Mesenteric fat pad (tissue), 1 donor: ENCODE measurements at places on chromosomes 6 and 20.
A peak's percentile ranks its signal among the peaks of the same experiment; 100 is the strongest.

GRCh38 chr20:20492521-20493332, 124.8 kb downstream of the INSM1 start:
- DNase-seq: no peak

DNA sequence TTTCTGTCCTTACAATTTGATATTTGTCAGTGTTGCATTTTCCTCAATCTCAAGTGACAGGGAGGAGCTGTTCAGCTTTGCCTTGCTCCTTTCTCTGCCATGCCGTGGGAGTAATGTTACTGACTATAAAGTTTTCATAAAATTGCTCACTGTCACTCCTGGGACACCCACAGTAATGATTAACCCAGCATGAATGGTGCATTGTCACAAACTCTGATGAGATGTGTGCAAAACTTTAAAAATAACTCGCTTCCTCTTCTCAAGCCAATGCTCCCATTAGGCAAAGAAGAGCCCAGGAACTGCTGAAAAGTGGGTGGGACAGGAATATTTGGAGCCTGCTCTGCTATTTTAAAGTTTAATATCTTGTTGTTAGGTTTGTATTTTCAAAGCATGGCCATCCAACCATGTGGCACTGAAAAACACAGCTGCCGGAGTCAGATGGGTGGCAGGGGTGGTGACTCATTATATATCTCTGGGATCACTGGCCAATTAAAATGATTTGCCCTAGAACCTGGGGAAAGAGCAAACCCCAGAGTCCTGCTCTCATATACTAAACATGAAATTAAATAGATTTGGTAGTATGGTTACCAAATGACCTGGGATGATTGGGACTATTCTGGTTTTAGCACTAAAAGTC, 260.1 kb downstream of the BTBD3 start:
- DNase-seq: no peak

GRCh38 chr20:37231947-37232630, 29.5 kb downstream of the GHRH start:
- DNase-seq: no peak

GRCh38 chr6:40406175-40406574, 181.0 kb downstream of the LRFN2 start:
- DNase-seq: no peak

DNA sequence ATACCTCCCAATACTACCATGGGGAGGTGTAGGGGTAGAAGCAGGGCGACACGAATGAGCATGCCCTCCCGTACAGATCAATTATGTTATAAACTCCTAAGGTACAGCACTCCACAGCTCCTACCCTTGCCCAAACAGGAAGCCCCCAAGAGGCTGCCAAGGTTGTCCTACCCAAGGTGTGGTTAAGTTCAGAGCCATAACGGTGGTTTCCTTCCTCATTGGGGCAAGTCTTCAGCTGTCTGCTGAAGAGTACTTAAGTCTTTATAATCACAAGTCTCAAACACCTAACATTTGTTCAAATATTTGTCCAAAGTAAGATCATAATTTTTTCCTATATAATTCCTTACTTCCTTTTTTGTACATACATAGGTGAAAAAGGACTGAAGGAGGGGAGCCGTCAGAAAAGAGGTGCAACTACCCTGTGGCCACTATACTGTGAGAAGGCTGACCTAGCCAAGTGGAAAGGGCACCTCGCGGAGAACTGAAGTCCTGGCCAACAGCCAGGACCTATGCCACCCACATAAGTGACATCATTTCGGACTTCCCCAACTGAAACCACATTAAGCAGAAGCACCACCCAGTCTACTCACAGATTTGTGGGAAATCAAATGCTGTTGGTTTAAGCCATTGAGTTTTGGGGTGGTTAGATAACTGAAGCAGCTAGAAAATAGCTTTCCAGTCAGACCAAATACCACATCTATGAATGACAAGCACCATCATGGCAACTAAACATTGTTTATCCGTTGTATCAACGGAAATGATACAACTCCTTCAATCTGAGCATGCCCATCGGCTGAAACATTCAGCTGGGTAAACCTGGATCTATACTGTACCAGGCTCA, 2.9 kb upstream of the RAB22A start:
- DNase-seq: no peak

DNA sequence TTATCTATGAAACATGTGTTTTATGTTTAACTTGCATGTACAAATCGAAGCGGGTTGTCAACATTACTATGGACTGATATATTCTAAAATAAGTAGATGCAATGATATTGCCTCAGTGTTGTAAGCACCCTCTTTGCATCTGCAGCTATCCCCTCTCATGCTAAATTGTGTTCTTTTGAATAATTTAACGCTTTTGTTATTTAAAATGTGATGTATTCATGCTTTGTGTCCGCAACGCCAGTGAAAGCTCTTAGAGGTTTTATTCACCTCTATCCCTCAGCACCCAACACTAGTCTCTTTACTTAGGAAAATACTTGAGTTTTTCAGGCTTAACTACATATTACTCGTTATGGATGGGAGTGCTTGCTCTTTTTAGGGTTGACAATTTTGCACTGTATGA, 173.7 kb upstream of the ID4 start:
- DNase-seq: no peak

GRCh38 chr6:74000666-74001490, 304.9 kb downstream of the CD109 start:
- no peak for DNase-seq

- DNase-seq: no peak
Measured at GRCh38 chr6:148035806-148036390, 306.7 kb upstream of the SASH1 start.

DNA sequence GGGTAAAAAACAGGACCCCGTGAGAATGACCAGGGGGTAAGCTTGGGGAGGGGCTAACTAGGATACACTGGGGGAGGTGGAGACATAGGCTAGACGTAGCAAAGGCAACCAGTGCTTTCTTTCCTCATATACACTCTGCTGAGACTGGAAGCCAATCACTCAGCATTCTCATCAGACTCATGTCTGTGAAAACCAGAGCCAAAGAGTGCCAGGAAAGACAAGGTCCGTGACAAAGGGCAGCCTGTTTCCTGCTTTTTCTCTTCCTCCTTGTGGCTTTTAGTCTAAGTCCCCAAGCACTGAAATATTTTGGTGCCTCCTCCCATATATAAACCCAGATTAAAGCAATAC, 97.9 kb upstream of the NEDD9 start:
- DNase-seq: no peak

- no peak for DNase-seq
Measured at GRCh38 chr6:125154761-125155135, 1.2 kb downstream of the TPD52L1 start.

DNA sequence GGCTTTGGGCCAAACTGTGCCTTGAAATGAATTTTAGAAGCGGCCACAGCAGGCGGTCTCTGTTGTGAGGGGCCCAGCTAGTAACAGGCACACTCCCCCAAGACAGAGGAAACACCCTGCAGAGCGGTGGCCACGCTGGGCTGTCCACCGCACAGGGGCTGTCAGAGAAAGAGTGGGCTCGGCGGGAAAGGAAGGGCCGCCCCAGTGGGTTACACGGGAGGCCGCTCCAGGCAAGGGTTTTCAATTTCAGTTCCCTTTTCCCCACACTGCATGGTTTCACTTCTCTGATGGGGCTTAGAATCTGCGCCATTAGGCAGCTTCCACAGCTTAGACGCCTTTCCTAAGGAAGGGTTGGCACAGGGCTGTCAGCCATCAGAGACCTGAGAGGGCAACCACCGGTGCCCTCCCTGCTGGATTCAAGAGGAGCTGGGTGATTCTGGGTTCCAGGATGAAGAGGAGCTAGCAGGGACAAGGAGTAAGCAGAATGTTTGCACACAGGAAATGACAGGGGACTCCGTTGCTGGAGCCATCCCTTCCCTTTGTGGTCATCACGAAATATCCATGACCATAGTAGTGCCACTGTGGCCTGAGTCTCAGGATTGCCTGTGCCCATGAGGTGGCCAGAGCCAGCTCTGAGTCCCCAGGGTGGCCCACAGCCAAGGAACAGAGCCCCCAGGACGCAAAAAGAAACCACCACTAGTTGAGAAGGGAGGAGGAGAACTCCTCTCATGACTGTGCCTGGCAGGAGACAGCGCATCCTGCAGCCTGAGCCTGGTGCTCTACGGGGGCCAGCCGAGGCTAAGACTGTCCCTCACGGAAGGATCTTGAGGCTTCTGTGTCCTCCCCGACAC, 282.7 kb downstream of the NRN1 start:
- peak; percentile 33 for DNase-seq

- no peak for DNase-seq
Measured at GRCh38 chr6:142047934-142048592, 84.7 kb upstream of the GJE1 start.

GRCh38 chr6:15077006-15077405, 168.9 kb upstream of the JARID2 start:
- no peak for DNase-seq

- DNase-seq: no peak
Measured at GRCh38 chr6:134303891-134304290, 14.0 kb downstream of the SGK1 start.

- DNase-seq: no peak
Measured at GRCh38 chr6:14925699-14926026, 320.2 kb upstream of the JARID2 start.

- no peak for DNase-seq
Measured at GRCh38 chr6:136990754-136991153, 54.0 kb downstream of the IL20RA start.

GRCh38 chr6:15793826-15794225, 131.0 kb upstream of the DTNBP1 start:
- DNase-seq: no peak

- no peak for DNase-seq
Measured at GRCh38 chr6:40904583-40905194, 134.3 kb downstream of the UNC5CL start.

DNA sequence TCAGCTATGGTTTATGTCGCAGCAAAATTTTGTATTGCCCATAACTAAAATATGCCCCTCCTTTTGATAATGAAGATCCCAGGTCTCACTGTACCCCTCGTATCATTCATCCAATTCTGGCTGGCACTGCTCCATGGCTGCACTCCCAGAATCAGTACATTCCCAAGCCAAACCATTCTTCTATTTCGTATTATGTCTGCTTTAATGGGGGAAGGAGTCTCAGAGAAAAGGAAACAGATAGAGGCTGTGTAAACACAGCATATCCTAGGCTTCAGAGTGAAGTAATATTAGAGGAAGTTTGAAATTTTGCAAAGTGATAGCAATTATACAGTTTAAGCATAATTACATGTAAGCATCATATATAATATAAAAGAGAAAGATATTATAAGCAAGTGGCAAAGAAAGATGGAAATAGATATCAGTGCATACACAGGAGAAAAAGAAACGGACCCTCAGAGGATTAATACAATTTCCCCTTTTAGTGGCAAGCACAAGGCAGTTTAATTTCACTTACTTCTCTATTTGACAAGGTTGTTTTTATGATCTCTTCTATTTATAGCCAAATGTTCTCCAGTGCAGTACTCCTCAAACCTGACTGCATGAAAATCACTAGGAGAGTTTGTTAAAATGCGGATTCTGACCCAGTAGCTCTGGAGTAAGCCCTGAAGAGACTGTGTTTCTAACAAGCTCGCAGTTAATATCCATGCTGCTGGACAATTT, 56.5 kb upstream of the TENT5A start:
- DNase-seq: no peak

DNA sequence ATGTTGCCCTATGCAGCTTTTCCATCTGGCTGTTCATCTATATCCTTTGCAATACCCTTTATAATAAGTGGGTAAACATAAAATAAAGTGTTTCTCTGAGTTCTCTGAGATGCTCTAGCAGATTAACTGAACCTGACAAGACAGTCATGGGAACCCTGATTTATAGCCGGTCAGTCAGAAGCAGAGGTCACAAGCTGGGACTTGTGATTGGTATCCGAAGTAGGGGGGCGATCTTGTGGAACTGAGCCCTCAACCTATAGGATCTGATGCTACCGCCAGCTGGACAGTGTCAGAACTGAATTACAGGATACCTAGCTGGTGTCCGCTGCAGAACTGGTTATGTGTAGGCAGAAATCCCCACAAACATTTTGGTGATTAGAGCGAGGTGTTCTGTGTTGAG, 39.0 kb downstream of the SLC17A5 start:
- DNase-seq: no peak

DNA sequence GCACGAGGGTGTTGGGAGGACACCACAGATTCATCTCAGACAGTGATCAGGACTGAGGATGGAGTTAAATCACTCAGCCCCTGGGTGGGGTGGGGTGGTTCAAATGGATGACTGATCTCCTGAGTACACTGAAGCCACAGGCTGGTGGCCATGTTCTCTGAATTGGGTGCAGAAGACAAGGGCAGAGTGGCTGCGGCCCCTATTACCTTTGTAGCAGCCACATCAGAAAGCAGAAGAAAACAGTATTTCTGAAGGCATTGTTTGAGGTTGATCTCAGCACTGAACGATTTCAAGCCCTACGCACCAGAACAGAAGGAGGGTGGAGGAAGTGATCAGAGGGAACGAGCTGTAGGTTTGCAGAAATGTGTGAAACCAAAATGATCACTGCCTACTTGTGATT, 71.6 kb downstream of the SH3BGRL2 start:
- DNase-seq: no peak

GRCh38 chr6:39074486-39074885, 25.9 kb downstream of the GLP1R start:
- peak; percentile 75 for DNase-seq

GRCh38 chr6:136491754-136492153, 58.5 kb downstream of the MAP7 start:
- no peak for DNase-seq

DNA sequence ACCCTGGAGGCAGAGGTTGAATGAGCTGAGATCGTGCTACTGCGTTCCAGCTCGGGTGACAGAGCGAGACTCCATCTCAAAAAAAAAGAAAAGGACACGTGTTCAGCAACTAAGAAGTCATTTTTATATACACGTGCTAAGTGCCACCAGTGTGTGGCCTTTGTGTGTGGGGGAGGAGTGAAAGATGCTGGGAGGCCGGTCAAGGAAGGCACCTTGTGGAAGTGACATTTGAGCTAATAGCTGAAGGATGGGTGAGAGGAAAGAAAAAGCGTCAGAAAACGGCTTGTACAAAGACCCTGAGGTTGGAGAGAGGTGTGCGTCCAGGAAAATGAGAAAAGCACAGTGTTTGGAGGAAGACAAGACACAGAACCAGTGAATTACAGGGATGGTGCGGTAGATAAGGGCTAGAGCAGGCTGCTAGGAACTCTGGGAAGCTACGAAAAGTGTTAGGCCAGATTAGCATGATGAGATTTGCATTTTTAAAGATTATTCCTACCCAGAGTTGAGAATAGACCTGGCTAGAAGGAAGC, 11.6 kb downstream of the RREB1 start:
- DNase-seq: no peak

DNA sequence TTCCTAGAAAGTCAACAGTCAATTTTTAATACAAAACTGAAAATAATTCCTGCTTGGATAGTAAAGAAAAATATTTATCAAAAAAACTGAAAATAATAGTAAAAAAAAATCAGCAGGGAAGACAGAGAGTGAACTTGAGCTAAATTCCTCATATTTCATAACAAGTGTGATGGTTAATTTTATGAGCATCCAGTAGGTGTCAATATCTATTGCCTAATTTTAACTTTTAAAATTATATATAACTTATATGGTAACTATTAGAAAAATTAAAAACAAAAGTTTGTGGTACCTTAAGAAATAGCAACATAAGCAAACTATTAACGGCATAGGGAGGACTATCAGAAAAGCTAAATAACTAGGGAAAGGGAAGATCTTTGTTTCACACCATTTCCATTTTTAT, 2.1 kb downstream of the EPM2A start:
- DNase-seq: no peak
